Vagina (tissue), 2 donors: ENCODE measurements at places on chromosomes 2 and 18.

DNA sequence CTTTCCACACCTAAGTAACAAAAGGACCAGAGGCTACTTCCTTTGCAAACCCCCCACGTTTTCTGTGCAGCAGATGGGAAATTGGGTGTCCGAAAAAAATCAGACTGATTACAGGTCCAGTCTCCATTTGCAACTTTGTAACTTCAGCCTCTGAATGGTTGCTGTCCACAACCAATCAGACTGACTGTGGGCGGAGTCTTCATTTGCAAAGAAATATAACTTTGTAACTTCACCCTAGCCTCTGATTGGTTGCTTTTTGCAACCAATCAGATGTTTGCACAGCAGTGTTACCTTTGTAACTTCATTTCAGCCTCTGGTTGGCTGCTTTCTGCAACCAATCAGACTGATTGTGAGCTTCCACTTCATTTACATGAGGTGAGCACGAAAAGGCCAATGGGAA is 27.8 kb upstream of the CACNB4 start:
- no peak for DNase-seq

GRCh38 chr2:156279446-156280150 is 52.9 kb downstream of the NR4A2 start:
- DNase-seq = no peak

- DNase-seq = no peak
These were observed 14.1 kb downstream of the SLC9A4 start for GRCh38 chr2:102486941-102487702.

GRCh38 chr2:234887195-234887594 is 64.6 kb upstream of the SH3BP4 start:
- no peak for DNase-seq

GRCh38 chr2:77009307-77009706 is 512.9 kb downstream of the LRRTM4 start:
- DNase-seq = no peak

DNA sequence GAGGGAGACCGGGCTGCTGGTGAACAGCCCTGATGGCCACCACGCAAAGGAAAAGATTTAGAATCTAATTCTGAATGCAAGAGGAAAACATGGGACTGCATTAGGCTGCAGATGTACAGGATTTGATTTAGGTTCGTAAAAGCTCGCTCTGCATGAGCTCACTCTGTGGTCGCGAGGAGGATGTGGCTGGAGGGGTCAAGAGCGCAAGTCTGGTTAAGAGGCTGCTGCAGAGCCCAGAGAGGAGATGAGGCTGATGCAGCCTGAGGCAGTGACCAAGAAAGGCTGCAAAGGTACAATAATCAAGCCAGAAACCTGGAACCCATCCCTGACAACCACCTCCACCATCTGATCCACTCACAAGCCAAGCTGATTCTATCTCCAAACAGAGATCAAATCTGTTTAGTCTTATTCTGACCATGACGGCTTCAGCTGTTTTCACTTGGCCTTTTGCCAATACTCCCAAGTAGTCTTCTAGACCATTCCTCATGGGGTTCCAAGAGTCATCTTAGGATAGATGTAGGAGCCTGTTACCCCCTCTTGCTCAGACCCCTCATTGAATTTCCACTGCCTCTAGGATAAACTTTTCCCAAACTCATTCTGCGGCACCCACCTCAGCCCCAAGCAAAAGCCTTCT is 58.9 kb upstream of the ARL4C start:
- DNase-seq = no peak

DNA sequence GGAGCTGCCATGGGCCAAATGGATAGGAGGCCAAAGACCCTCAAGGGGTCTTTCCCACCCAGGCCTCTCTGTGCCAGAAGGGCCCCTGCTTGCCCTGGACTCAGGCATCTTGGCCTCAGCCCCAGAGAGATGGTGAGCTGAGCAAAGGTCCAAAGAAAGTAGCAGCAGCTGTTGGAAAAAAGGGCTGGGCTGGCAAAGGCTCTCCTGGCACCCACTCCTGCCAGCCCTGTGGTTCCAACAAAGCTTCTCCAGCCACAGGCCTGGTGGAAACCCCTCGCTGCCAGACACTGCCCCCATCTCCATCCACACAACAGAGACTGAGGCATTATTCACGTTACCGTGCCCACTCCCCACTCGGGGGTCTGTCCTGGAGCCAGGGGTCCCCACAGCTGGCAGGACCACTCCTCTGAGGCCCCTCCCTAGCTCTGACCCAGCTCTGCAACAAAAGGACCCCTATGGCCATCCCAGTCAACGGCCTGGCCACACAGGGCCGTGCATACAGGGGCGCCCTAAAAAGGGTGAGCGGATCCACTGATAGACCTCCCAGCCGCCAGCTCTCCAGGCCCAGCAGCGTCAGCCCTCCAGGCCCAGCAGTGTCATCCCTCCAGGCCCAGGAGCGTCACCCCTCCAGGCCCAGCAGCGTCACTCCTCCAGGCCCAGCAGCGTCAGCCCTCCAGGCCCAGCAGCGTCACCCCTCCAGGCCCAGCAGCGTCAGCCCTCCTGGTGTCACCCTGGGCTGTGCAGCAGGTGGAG is 10.1 kb downstream of the BIN1 start:
- DNase-seq = no peak

DNA sequence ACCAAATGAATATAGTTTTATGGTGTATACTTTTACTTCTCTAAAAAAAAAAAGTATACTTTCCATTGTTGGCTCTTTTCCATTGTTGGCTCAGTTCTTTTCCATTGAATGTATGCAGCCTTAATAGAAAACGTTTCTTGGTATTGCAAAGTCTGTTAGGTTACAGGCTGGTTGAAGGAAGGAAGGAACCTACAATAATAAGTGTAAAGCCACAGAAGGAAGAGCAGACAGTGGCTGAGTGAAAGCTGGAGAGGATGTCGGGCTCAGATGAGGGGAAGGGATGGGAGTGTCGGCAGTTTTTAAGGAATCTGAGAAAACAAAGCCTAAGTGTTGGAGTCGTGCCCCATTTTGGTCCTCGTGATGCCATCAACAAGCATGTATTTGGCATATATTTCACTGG is 6.8 kb downstream of the COPS8 start:
- no peak for DNase-seq

GRCh38 chr18:23179416-23179815 is 44.1 kb downstream of the CABLES1 start:
- DNase-seq = no peak

DNA sequence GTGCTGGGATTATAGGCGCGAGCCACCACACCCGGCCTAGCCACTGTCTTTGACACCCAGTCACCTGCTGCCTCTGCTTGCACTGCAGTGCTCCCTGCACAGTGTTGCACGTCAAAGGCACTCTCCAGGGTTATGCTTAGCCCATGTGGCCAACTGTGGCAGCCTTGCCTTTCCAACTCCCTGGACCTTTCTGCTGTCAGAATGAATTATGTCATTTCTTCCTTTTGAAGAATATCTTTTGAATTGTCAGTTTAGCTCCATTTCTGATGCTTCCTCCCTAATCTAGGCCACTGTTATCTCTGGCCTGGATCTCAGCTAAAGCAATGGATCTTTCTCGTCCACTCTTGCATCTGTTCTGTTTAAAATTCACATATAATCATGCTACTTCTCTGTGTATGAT is 29.3 kb upstream of the LRRTM1 start:
- DNase-seq = no peak

DNA sequence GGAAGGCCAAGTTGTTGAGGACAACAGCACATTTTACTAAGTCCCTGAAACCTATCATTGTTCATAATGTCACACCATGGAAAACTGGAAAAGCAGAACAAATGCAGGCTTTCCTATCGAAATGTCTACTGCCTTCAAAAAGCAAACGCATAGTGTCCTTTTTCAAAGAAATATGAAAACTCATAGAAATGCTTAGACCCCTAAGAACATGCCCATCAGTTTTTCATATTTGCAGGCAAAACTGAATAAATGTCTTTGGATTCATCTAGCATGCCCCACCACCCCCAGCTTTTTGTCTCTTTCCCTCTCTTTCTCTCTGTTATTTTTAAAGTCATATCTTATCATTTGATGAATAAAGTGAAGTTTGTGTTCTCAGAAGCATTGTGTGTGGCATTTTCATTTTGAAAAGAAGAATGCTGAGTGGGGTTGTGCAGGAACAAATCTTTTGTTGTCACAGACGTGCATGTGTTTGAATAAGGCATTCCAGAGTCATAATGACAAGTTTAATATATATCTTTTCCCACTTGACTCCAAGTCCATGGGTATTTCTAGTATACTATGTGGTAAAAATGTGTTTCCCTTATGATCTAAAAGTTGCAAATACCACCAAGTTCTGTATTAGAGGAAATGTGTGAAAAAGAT is 2180.0 kb upstream of the PIK3C3 start:
- DNase-seq = no peak

GRCh38 chr2:57806449-57806968 is 240.1 kb upstream of the VRK2 start:
- no peak for DNase-seq

GRCh38 chr2:215811409-215812345 is 201.7 kb downstream of the MREG start:
- DNase-seq = no peak

GRCh38 chr2:46569061-46569560 is 89.7 kb downstream of the TMEM247 start:
- DNase-seq = no peak

DNA sequence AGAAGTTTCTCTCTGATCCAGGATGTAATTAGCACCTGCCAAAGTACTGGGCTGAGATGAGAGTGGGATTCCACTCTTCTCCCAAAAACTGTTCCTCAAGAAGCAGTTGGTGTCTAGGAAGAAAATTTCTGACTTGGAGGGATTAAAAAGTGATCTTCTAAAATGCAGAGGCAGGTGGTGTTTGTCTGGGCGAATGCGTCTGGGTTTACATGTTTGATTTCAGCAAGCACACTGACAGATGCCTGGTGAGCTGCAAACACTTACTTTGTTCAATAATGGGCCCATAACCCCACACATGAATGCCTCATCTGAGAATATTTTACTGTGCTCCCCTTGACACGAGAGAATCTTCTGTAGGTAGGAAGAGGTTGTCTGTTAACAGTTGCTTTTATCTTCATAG is 24.3 kb upstream of the KCNF1 start:
- no peak for DNase-seq

DNA sequence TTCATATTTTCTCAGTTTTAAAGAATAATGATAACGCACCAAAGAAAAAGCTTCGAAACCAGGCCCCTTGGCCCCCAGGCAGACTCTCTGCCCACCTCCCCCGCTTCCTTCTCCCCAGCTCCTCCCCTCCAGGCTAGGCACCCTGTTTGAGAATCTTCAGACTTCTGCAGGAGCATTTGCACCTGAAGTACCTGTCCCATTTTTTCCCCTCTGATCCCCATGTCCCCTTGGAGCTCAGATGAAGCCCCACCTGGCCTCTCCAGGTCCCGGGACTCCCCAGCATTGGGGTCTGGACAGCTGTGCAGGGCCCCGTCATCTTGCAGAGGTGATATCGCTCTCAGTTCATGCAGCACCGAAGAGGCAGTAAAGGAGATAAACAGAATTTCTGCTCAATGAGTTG is 35.5 kb upstream of the KLHL29 start:
- no peak for DNase-seq

- no peak for DNase-seq
These were observed 187.2 kb upstream of the FANCL start for GRCh38 chr2:58428096-58429013.

- DNase-seq = no peak
These were observed 33.0 kb upstream of the ODC1 start for GRCh38 chr2:10481055-10481665.

DNA sequence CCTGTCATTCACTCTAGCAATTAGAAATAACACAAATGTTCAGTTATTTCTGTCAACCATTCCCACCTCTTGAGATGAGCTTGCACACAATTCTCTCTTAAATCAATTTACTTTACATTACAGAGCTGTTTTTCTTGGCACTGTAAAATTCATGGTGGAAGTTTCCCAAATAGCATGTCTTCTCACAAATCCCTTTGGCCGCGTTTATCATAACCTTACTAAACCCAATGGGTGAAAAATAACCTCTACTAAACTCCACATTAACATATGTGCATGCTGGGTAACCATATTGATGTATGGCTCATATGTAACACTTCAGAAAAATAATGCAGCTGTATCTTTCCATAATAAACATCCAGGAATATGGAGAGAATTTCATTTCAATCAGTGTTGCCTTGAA is 75.5 kb upstream of the SULT1C3 start:
- no peak for DNase-seq

GRCh38 chr2:24969784-24970183 is 2.0 kb downstream of the DNAJC27 start:
- DNase-seq = no peak

- no peak for DNase-seq
These were observed 11.4 kb downstream of the MALL start for GRCh38 chr2:110104025-110104771.

- no peak for DNase-seq
These were observed 53.3 kb downstream of the NEDD4L start for GRCh38 chr18:58097121-58097906.

GRCh38 chr2:41873102-41874031 is 174.5 kb upstream of the PKDCC start:
- DNase-seq = no peak

DNA sequence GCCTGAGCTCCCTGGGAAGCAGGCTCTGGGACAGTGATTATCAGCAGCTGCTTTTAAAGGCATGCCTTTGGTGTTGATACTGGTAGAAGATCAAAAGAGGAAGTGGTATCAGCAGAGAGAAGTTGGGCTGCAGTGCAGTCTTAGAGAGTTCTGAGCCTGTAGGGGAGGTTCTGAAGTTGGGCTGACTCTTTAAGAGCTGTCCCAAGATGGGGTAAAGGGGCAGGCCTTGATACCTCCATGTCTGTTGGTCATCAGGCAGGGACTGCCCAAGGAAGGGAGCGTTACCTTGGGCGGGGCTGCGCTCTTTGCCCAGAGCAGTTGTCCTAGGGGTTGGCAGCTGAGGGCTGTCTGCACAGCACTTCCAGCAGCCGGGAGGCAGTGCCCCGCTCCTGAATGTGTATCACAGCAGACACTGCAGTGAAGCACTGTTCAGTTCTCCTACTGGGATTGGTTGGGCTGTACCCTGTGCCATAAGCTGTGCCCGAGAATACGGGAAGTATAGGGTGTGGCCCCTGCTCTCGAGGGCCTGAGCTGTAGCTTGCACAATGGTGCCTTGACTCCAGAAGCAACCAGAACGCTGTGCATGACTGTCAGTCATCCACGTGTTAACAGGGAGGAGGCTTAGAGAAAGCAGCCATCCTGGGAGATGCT is 177.0 kb downstream of the CTIF start:
- no peak for DNase-seq

DNA sequence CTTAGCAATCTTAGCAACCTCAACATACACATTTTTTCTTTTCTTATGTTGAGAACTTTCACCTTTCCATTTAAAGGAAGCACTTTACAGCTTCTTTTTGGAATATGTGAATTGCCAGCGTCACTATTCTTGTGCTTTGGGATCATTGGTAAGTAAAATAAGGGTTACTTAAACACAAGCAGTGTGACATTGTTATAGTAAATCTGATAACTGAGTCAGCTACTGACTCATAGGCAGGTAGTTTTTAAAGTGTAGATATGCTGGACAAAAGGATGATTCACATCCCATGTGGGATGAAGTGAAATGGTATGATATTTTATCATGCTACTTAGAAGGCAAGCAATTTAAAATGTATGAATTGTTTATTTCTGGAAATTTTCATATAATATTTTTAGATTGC is 637.2 kb downstream of the DCDC2C start:
- DNase-seq = no peak
